Fibroblast of lung (primary cell): ENCODE measurements at places on chromosomes 3 and 15. TPM values are rescaled to one million over a fixed set of nuclear protein-coding genes. Genes with fewer than 3 reads are reported as not detected.

GOLGA6B gene
- total RNA-seq = not detected in 2 replicates

TGM4 gene
- not detected in 2 replicates for total RNA-seq

GOLGA6L7 gene
- total RNA-seq = not detected in 2 replicates

HIGD2B gene
- 0.26 TPM in 1 of 2 replicates, not detected in the other for total RNA-seq

ALDH1A2 gene
- 2.3 and 7.7 TPM in 2 replicates for total RNA-seq

U2SURP gene
- 35.4 and 39.1 TPM in 2 replicates for total RNA-seq

FAM227B gene
- 5.4 and 9.7 TPM in 2 replicates for total RNA-seq

DNAJB11 gene
- 33.1 and 37.5 TPM in 2 replicates for total RNA-seq
